HAP-1 (cell line): ENCODE measurements at places on chromosomes 13 and 19.

DNA sequence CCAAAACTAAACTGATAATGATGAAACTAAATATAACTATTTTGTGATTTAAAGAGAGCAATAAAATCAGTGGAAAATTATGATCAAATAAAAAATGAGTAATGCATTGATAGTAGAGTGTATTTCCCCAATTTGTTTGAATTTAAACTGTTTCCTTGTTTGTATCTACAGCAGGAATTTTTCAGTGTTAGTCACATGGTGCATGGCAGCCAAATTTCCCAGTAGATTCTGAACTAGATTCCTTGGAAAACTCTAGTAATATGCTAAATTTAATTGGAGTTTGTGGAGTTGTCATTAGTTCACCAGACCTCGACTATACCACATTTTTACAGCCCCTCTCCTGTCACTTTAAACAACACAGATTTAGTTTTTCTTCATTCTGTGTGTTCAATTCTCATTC is 156.2 kb downstream of the PCCA start:
- DNase-seq: no peak

- DNase-seq: peak; percentile 16
Measured at GRCh38 chr19:3665681-3666544, 34.4 kb downstream of the PIP5K1C start.

GRCh38 chr19:23563326-23563725 is 123.7 kb downstream of the ZNF675 start:
- no peak for DNase-seq

DNA sequence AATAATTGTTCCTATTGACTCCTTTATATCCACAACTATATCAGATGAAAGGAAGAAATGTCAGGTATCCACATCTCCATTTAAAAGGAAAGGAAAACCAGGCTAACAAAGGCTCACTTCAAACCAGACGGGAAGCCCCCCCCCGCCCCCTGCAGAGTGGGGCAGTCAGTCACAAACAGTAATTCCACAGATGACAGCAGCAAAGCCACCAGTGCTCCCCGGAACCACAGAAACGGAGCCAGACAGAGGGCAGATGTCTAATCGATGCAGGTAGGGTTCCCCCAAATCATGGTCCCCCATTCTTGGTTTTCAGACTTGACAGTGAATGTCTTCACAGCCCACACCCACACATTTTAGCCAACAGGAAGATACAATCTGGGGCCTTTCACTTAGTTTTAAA is 100.8 kb downstream of the STK24 start:
- DNase-seq: no peak
